ENCODE measurements at places on chromosomes 7 and 10.
A peak's percentile ranks its signal among the peaks of the same experiment; 100 is the strongest.

- peaks cover 25% of the 10 kb centered on the region for H3K27me3 ChIP-seq
- no peaks in the 10 kb centered on the region for H3K4me1 ChIP-seq
- H3K36me3 ChIP-seq = no peaks in the 10 kb centered on the region
- no peak for DNase-seq
These were observed 198.1 kb downstream of the CXCL12 start for GRCh38 chr10:44186821-44187220.

- H3K4me1 ChIP-seq = no peaks in the 10 kb centered on the region
- no peaks in the 10 kb centered on the region for H3K27me3 ChIP-seq
- peaks cover 16% of the 10 kb centered on the region for H3K36me3 ChIP-seq
These were observed 123.6 kb downstream of the EXOC4 start for GRCh38 chr7:133376514-133376913.

GRCh38 chr7:116167177-116167576 is 43.2 kb upstream of the TES start:
- H3K4me3 ChIP-seq = no peak overlapping the region
- no peak for DNase-seq
- peaks cover 5% of the 10 kb centered on the region for H3K4me1 ChIP-seq
- no peaks in the 10 kb centered on the region for H3K36me3 ChIP-seq
- no peak overlapping the region for H3K27ac ChIP-seq
- H3K27me3 ChIP-seq = peaks cover 27% of the 10 kb centered on the region

DNA sequence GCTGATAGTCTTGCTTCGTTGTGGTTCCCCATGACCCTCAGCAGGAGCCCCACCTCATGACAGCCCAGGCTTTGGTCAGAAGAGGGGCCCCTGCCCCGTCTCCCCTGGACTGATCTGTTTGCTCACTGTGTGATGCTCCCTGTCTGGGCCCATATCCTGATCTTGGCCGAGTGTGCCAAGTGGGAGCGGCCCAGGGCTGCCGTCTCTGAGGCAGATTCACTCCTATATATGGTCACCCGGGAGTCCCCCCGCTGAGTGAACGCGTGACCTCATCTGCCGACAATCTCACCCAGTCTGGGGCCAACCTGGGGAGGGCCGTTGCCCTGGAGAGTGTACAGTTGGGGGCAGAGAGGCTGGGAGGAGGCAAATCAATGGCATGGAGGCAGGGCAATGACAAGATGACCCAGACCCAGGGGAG is 34.5 kb downstream of the PPIF start:
- no peak overlapping the region for H3K4me3 ChIP-seq
- H3K36me3 ChIP-seq = no peaks in the 10 kb centered on the region
- no peaks in the 10 kb centered on the region for H3K27me3 ChIP-seq
- no peak overlapping the region for H3K27ac ChIP-seq

DNA sequence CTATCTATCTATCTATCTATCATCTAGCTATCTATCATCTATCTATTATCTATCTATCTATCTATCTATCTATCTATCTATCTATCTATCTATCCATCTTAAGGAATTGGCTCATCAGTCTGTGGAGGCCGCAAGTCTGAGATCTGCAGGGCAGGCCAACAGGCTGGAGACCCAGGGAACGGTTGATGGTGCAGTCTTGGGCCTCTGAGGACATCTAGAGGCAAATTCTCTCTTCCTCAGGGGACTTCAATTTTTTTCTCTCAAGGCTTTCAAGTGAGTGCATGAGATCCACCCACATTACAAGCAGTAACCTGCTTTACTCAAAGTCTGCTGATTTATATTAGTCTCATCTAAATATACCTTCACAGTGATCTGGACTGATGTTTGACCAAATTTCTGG is 197.0 kb downstream of the GLRX3 start:
- no peak overlapping the region for H3K27ac ChIP-seq
- H3K36me3 ChIP-seq = peaks cover 2% of the 10 kb centered on the region
- DNase-seq = no peak
- H3K27me3 ChIP-seq = peaks cover 4% of the 10 kb centered on the region
- no peak overlapping the region for H3K4me3 ChIP-seq

DNA sequence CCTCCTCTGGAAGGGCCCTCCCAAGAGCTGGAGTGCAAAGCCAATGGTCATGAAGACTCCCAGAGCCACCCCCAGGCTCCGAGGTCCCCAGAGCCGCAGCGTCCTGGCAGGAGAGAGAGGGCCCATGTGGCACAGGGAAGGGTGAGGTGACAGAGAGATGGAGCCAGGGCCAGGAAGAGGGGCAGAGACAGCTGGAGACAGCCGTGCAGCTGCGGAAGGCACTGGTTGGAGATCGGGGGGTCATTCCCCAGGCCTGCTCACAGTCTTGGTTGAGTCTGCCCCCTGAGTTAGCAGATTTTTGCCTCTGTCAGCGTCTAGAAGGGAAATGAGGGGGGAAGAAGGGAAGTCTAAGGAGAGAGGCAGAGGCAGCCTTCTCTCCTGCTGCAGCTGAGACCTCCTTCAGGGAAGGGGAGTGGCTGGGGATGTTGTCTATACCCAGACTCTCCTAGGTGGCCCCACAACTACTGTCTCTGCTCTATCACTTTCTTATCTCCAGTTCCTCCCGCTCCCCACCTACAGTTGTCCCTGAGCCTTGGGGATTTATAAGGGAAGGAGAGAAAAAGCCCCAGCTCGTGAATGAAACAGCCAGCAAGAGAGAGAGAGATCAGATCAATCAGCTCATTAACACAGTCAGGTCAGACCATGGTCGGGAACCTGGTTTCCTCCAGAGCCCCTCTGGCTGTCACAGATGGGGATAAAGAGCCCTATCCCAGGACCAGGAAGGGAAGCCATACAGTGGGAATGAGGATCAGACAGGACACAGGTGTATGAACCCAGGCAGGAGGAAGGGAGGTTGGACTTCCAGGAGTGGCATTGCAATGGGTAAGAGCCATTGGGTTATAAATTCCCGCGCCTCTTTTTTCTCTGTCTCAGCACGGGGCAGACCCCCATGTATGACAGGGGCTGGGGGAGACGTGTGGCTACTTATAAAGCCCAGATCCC is 1.2 kb downstream of the GAL3ST4 start:
- H3K36me3 ChIP-seq = peaks cover 6% of the 10 kb centered on the region
- peaks cover 48% of the 10 kb centered on the region for H3K27me3 ChIP-seq
- DNase-seq = no peak
- peaks cover 49% of the 10 kb centered on the region for H3K4me1 ChIP-seq
- peak overlapping the region; percentile 76 for H3K4me3 ChIP-seq

- peaks cover 3% of the 10 kb centered on the region for H3K4me1 ChIP-seq
- no peak for DNase-seq
These were observed 19.8 kb downstream of the NUB1 start for GRCh38 chr7:151361193-151361959.

GRCh38 chr7:122525355-122525754 is 173.6 kb downstream of the RNF133 start:
- DNase-seq = no peak
- no peaks in the 10 kb centered on the region for H3K4me1 ChIP-seq
- H3K4me3 ChIP-seq = no peak overlapping the region
- no peaks in the 10 kb centered on the region for H3K36me3 ChIP-seq
- no peak overlapping the region for H3K27ac ChIP-seq
- H3K27me3 ChIP-seq = no peaks in the 10 kb centered on the region

- peaks cover 57% of the 10 kb centered on the region for H3K27me3 ChIP-seq
- H3K4me3 ChIP-seq = no peak overlapping the region
- no peaks in the 10 kb centered on the region for H3K36me3 ChIP-seq
- no peak for DNase-seq
- no peaks in the 10 kb centered on the region for H3K4me1 ChIP-seq
- H3K27ac ChIP-seq = no peak overlapping the region
These were observed 5.6 kb downstream of the AKR1B15 start for GRCh38 chr7:134554417-134554966.

GRCh38 chr7:131196803-131197202 is 130.9 kb upstream of the MKLN1 start:
- no peaks in the 10 kb centered on the region for H3K4me1 ChIP-seq
- DNase-seq = no peak
- H3K4me3 ChIP-seq = no peak overlapping the region
- H3K27me3 ChIP-seq = no peaks in the 10 kb centered on the region

DNA sequence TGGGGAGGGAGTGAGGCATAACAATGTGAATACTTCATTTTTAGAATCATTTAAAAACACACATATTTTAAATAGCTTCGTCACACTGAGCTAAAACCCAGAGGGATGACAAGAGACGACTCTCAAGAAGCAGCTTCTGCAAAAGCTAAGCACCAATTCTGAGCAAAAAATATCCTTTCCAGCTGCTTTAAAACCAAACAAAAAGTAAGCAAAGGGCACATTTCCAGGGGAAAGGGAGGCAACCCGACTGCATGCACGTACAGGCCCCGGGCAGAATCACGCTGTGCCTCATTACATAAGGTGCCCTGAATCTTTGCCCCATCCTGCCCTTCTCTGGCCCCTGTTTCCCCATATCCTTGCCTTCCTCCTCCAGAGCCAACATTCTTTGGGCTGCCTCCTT is 78.4 kb downstream of the DGKI start:
- no peaks in the 10 kb centered on the region for H3K36me3 ChIP-seq
- peaks cover 16% of the 10 kb centered on the region for H3K27me3 ChIP-seq
- no peak for DNase-seq
- H3K4me1 ChIP-seq = no peaks in the 10 kb centered on the region
- no peak overlapping the region for H3K4me3 ChIP-seq

DNA sequence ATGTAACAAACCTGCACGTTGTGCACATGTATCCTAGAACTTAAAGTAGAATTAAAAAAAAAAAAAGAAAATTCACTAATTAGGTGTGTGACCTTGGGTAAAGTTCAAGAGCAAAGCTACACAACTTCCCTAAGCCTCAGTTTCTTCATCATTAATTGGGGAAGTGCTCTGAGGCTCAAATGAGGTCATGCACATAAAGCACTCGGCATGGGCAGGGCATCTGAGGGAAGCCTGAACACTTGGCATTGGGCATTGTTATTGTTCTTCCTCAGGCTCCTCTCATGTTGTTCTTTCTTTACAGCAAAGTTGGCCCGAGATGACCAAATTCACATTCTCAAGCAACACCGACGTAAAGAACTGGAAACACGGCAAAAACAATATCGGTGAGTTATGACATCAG is 21.5 kb downstream of the ALOX5 start:
- H3K4me3 ChIP-seq = no peak overlapping the region
- no peaks in the 10 kb centered on the region for H3K4me1 ChIP-seq
- H3K27me3 ChIP-seq = peaks cover 3% of the 10 kb centered on the region

DNA sequence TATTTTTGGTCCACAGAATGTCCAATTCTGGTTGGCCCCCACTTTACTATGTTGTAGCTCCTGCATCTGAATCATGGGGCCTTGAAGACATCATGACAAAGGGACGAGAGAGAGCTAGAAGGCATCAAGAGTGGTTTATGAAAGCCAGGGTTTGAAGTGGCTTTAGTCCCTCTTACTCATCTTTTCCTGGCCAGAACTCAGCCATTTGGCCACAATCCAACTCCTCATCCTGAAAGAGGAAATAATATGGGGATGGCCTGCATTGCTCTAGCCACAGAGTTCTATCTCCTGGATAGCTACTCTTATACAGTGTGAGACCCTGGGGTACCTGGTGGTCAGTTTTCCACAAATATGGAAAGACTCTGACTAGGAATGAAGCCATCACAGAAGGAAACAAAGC is 418.9 kb downstream of the XPNPEP1 start:
- H3K27me3 ChIP-seq = no peaks in the 10 kb centered on the region
- no peak for DNase-seq
- no peak overlapping the region for H3K4me3 ChIP-seq

DNA sequence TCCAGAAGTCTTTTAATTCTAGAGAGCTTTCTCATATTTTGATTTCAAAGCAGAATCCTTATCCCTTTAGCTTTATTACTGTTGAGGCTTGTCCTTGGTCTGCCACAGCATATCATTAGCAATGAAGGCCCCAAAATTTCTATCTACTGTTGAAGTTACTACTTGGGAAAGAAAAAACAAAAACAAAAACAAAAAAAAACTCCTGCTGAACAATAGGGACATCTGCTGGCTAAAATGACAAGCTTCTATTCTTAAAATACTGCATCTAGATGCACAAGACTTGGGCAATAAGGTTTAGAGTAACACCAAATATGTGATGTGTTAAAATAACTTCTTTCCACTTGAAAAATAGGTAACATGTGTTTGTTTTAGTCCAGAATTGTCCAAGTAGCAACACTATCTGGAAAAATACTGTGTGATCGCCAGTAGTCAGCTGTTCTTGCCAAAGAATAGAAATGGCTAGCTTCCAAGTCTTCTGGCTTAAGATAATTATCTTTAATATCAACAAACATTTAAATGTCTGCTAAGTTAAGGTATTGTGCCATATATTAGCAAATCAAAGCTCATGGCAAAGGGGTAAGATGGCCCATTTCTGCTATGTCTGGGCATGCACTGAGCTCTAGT is 3.8 kb upstream of the DMTF1 start:
- H3K27ac ChIP-seq = peak overlapping the region; percentile 26
- no peak for DNase-seq
- peaks cover 11% of the 10 kb centered on the region for H3K4me1 ChIP-seq
- H3K36me3 ChIP-seq = peaks cover 19% of the 10 kb centered on the region
- no peak overlapping the region for H3K4me3 ChIP-seq

- H3K27me3 ChIP-seq = no peaks in the 10 kb centered on the region
- peaks cover 70% of the 10 kb centered on the region for H3K36me3 ChIP-seq
- H3K4me3 ChIP-seq = peak overlapping the region; percentile 89
- H3K27ac ChIP-seq = peak overlapping the region; percentile 99
- H3K4me1 ChIP-seq = peaks cover 43% of the 10 kb centered on the region
These were observed 106.1 kb downstream of the PRKCQ start for GRCh38 chr10:6473901-6474370.

GRCh38 chr7:55548295-55548731 is 24.0 kb downstream of the VOPP1 start:
- no peak for DNase-seq
- no peaks in the 10 kb centered on the region for H3K27me3 ChIP-seq
- peak overlapping the region; percentile 40 for H3K4me3 ChIP-seq
- peak overlapping the region; percentile 74 for H3K27ac ChIP-seq
- H3K4me1 ChIP-seq = peaks cover 82% of the 10 kb centered on the region
- peaks cover 11% of the 10 kb centered on the region for H3K36me3 ChIP-seq

DNA sequence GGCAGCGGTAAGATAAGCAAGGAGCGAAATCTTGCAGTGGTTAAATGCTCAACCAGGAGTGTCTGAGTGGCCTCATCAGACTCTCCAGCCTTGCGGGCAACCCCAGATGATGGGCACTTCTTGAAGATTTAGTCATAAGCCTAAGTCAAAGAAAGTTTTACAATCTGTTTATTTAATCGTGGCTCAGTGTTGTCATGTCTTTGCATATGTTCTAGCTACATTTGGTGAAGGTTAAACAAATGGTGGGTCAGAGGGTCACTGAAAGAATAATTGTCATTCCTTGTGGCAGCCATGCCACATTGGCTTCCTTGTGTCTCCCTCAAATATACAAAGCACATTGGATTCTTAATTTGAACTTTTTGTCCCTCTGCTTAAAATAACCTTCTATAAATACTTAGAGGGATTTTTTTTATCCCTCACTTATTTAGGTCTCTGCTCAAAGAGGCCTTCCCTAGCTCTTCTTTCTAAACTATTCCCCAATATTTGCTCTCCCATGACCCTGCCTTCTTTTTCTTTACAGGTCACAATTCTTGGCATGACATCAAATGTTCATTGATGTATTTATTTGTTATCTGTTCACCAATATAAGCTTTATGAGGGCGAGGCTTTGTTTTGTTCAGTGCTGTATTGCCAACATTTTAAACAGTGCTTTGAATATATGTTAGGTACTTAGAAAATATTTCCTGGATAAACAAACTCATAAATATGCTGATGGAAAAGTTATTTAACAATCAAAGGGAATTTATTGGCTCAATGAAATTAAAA is 68.7 kb downstream of the NEUROD6 start:
- no peaks in the 10 kb centered on the region for H3K36me3 ChIP-seq
- no peaks in the 10 kb centered on the region for H3K27me3 ChIP-seq
- DNase-seq = no peak
- no peak overlapping the region for H3K4me3 ChIP-seq

- no peak for DNase-seq
- no peak overlapping the region for H3K4me3 ChIP-seq
- H3K4me1 ChIP-seq = no peaks in the 10 kb centered on the region
- H3K36me3 ChIP-seq = peaks cover 2% of the 10 kb centered on the region
- no peak overlapping the region for H3K27ac ChIP-seq
These were observed 1269.8 kb downstream of the XPNPEP1 start for GRCh38 chr10:108653531-108653930.
